ENCODE measurements at places on chromosomes 6 and 20. TPM values are rescaled to one million over a fixed set of nuclear protein-coding genes. Genes with fewer than 3 reads are reported as not detected.

- no peak for DNase-seq
Measured at GRCh38 chr6:57182017-57182432, 9.9 kb downstream of the BAG2 start.

- DNase-seq = no peak
Measured at GRCh38 chr6:79435746-79436145, 101.5 kb downstream of the LCA5 start.

DNA sequence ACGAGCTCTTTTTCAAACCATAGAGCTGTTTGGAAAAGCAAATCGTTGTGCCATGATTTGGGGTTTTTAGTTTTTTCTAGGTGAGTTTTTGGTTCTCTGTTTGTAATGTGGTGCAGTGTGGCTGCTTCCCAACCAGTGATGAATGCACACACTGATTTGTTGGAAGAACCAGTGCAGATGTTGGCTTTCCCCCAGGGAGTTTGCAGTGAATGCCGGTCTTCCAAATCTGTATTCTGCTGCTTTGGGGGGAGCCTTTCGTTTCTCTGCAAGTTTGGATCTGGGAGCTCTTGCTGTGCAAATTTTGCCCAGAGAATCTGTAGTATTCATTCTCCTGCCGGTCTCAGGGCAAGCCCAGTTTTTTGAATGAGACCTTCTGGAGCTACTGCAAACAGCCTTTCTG lies 14.5 kb downstream of the HECA start:
- no peak for DNase-seq

DNA sequence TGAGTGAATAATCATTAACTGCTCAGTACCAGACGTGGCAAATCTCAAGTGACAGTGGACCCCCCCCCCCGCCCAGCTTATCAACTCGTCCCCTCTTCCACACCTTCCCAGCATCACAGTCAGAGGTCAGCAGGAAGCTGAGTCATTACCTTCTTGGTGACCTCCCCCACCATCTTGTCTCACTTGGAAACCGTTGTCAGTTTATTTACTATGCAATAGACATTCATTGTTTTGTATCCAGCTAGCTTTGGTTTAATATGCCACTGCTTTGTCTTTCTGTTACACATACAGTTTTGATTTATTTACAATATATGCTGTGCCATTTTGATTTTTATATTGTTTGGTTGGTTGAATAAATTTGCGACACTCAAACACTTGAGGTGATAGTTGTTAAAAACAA lies 158.1 kb downstream of the QKI start:
- DNase-seq = no peak

The FHL5 gene
- total RNA-seq = 4.3 TPM

The SLC2A10 gene
- 21.8 TPM for total RNA-seq

The NKAIN4 gene
- total RNA-seq = not detected
